ENCODE measurements at places on chromosomes 5 and 9.

DNA sequence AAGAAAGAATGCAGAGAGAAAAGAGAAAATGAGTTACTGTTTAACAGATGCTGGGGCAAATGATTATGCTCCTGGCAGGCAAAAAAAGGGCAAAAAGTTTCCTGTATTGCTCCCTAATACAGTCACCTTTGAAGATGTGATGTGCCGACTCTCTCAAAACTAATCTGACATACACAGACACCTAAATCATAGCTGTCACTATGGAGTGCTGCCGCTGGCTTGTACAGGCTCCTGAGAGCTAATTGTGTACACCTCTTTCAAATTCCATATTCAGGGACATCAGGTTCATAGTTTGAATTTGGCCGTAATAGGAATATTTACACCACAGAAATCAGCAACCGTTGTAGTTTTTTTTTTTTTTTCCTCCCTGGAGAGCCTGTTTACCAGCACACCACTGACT lies 12.4 kb upstream of the FOCAD start:
- ATAC-seq = no peak

DNA sequence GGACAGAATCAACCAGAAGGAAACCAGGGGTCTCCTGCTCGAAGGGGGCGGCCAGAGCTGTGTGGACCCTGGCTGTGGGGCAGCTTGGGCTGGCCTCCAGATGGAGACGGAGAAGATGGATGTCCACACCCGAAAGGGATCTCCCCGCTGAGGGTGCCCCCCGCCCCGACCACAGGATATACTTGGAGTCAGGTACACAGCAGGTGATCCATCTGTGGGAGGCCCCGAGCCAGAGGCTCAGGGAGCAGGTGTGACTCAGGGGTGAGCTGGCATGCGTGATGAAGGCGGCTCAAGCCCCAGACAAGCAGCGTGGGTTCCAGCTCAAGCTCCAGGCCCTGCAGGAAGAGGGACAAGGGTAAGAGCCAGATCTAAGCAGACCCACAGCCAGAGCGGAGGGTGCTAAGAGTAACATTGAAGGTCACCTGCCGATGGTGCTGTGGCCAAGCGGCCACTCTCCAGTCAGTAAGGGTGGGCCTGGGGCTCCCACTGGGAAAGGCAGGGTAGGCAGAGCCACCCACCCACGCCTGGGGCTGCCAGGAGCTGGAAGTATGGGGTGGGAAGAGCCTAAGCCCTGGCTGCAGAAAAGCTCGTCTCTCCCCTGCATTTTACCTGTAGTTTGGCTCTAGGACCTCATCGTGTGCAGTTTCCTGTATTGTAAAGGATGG lies 30.6 kb upstream of the MVB12B start:
- no peak for ATAC-seq

GRCh38 chr5:44446399-44446798 lies 57.2 kb upstream of the FGF10 start:
- no peak for ATAC-seq

GRCh38 chr5:159928122-159928909 lies 12.0 kb downstream of the ADRA1B start:
- peak; percentile 34 for ATAC-seq

DNA sequence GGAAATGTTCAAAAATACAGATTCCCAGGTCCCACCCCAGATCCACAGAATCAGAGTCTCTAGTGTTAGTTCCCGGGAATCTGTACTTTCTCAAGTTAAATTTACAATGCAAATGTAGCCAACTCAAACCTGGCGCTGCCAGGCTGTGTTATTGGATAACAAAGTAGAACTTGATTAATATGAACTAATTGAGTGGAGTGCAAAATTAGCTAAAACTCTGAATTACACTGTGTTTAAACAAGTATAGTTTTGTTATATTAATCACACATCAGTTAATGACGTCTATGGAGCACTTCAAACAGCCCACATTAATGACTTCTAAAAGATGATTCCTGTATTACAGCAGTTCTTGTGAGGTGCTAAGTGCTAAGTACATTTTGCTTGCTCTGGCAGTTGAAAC lies 32.4 kb upstream of the CYFIP2 start:
- no peak for ATAC-seq

DNA sequence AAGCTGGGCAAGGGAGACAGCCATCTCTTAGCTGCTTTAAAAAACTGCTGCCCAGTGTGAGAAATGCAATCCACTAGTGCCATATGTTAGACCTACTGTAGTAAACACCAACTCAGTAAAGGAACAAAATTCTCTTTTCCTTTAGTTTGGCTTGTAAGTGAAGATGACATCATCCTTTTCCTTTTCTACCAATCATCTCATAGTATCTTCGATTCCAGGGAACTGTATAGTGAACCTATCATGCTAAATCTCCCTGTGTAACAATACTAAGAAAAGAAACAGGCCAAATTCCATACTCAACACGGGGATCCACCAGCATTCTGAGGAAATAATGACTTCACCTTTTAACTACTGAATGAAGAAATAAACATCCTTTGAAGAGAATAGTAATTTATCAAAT lies 100.1 kb downstream of the RAPGEF6 start:
- no peak for ATAC-seq

GRCh38 chr5:59584858-59585846 lies 308.4 kb downstream of the PDE4D start:
- ATAC-seq = no peak

DNA sequence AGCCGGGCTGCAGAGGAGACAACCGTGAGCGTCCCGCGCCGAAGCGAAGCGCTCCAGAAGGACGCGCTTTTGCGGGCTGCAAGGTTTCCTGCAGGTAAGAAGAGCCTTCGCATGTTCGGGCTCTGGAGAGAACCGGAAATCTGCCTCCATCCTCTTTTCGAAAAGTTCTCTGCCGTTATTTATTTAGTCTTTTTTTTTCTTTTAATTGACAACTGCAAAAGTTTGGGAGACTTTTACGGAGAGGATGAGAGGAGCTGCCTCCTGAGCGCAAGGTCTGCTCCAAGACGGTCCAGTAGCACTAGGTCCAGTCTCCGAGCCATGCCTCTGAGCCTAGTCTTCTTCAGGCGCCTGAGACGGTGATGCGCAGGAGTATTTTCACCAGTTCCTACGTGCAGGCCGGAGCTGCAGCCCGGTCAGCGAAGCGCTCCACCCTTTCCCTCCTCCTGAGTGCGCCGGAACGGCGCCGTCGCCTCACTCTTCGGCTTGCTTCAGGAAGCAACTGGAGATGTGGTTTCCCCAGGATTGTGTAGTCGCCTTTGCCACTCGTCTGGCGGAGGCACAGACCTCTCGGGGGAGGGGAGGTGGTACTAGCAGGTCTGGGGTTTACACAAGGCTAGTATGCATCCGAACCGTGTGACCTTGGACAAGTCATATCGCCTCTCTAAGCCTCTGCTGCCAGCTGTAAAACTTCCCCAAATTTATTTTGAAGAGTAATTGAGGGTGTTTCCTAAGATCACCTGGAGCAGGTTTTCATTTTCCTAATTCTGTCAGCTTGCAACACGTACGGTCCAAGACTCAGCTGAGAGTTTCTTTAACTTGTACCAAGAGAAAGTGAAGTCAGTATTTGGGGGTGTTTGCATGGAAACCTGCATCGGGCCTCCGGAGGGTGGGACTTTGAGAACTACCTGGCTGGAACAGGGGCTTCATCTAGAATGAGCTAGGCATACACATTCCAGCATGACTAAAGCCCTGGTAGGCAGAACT lies 4.5 kb downstream of the POU4F3 start:
- ATAC-seq = no peak

- no peak for ATAC-seq
These were observed 6.1 kb upstream of the TMEFF1 start for GRCh38 chr9:100466829-100467221.

DNA sequence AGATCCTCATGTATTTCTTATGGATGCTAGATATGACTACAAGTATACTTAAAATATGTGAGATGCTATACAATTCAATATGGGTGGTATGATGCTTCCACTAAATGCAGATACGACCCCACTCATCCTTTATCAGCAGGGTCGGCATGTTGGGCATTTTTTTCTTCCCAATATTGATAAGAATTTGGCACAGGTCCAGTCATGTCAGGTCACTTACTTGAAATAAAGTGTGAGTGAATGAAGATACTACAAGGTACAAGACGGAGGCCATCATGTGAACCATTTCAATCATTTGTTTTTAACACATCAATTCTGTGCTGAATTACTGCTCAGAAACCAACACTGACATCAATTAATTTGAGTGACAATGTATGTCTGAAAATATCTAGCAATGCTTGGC lies 146.9 kb upstream of the GNA14 start:
- no peak for ATAC-seq

- ATAC-seq = no peak
These were observed 207.7 kb downstream of the PIK3R1 start for GRCh38 chr5:68423154-68423811.

- no peak for ATAC-seq
These were observed 1.5 kb downstream of the DNAJB5 start for GRCh38 chr9:34990908-34991606.

- no peak for ATAC-seq
These were observed 383.9 kb downstream of the MAT2B start for GRCh38 chr5:163889369-163889768.
